ENCODE measurements at places on chromosomes 4 and X.
A peak's percentile ranks its signal among the peaks of the same experiment; 100 is the strongest.

- DNase-seq = no peak
Observed at GRCh38 chrX:1244164-1245076, 24.2 kb upstream of the CSF2RA start.

DNA sequence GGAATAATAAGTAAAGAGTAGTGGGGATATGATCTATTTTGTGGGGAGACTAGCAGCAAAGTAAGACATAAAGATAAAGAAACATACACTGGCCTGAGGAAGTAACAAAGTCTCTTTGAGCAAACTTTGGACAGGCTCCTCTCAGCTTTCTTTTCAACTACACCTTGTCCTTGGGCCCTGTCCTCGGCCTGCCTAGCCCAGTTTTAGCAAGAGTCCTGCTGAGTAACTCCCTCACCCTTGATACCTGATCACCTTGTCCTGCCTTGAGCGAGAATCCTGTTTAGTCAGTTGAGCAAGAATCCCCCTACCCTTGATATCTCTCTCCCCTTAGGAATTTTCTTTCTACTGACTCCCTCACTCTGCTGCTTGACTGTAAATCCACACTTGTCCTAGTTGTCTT is 11.5 kb downstream of the HNRNPH2 start:
- no peak for DNase-seq

DNA sequence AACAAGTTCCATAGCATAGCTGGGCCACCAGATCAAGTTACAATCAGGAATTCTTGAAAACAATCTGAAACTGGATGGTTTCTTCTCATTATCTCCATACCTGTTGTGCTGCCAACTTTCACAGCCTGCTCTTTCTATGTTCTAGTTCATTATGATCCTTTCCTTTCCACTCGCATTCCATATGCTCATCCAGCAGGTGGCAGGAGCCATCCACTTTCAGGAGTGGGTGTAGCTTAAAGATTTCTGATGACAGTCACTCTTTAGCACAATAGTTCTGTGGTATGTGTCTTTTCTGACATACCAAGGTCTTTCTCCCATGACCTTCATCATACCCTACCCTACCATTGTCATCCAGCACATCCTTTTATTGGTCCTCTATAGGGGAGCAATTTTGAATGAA is 46.4 kb downstream of the PAGE2 start:
- DNase-seq = peak; percentile 18

DNA sequence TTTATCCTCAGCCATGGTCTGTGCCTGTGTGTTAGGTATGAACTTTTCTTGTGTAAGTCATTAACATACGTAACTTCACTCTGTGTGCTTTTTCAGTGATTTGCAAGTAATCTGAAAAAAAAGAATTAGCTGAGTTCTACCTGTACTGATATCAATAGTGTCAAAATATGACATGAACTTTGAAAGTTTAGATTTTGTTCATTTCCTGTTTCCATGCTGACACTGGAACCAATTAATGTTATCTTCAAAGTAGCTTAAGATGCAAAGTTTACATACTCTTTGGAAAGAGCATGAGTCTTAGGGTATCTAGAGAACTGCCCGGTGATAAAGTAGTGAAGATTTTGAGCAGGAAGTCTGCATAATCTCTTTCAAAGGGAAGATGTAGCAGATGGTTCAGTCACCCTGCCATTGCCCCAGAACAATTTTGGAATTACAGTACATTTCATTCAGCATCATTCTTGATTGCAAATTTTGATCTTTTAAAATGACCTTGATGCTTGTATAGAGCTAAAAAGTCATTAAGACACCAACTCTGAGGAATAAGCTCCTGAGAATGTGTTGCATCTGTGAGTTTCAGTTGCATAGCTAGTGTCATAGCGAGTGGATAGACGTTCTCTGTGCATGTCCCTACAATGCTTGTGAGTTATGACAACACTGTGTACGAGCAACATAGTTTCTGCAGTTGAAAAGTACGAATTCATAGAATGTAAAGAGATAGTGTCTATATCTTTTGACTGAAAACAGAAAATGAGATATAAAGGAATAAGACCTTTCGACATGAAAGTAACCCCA is 130.5 kb downstream of the PTTG2 start:
- no peak for DNase-seq

- DNase-seq = no peak
Observed at GRCh38 chr4:150237110-150237872, 159.0 kb downstream of the DCLK2 start.

- DNase-seq = peak; percentile 33
Observed at GRCh38 chrX:57929373-57929772, 19.1 kb upstream of the ZXDA start.

- no peak for DNase-seq
Observed at GRCh38 chr4:102219129-102219528, 126.2 kb downstream of the SLC39A8 start.

- no peak for DNase-seq
Observed at GRCh38 chrX:104315555-104315954, 60.8 kb upstream of the ESX1 start.

DNA sequence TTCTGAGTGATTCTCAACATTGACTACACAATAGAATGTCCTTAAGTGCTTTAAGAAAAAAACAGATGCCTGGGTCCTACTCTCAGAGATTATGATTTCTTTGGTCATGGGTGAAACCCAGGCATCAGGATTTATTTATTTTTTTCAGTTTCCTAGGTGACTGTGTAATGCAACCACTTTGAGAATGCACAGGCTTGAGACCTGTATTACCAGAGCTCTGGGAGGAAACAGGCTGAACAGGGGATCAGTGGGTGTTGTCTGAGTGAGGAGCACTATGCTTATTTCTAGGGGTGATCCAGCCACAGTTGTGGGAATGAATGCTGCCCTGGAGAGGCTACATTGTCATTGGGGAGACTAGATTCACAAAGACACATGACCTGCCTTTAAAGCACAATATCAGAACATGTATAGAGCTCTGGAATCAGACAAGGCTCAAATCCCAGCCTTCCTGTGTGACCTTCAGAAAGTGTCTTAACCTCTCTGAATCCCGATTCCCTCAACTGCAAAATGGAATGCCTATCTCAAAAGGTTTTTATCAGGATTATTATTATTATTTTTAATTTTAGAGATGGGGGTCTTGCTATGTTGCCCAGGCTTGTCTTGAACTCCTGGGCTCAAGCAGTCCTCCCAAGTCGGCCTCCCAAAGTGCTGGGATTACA is 61.6 kb upstream of the PRPS1 start:
- DNase-seq = no peak

DNA sequence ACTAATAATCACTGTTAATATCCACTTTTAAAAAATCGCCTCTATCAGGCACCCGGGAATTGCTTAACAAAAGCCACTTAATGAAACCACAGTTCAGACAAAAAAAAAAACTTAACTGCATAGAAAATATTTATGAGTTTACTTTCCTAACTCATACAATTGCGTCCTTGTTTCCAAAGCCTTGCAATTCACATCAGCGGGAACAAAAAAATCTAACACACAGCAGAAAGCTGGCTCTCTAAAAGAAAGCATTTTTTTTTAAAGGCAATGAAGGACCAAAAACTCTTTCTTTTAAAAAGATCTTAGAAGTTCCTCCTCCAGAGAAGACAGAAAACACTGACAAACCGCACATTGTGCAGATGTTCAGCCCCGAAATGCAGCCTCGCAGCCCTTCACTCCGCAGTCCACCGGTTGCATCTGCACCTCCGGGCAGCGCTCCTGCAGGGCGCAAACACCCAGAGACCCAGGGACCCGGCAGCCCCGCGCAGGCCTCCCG is 812 bp downstream of the FAT1 start:
- DNase-seq = no peak

DNA sequence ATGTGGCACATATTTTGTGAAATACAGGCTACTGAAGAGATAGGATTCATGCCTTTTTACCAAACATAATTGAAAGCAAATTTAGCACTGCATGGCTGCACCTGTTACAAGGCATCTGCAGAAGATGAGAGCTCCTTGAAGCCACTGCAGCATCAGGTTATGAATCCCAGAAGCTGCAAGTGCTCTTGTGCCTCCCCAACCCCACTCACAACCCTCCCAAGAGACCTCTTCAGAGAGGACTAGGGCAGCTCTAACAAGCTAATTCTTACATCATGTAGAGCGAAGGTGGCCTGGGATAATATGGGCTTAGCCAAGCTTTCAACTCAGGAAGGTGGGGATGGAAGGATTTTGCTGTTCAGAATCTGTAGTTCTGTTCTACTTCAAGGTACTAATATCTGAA is 27.2 kb downstream of the MFAP3L start:
- no peak for DNase-seq

DNA sequence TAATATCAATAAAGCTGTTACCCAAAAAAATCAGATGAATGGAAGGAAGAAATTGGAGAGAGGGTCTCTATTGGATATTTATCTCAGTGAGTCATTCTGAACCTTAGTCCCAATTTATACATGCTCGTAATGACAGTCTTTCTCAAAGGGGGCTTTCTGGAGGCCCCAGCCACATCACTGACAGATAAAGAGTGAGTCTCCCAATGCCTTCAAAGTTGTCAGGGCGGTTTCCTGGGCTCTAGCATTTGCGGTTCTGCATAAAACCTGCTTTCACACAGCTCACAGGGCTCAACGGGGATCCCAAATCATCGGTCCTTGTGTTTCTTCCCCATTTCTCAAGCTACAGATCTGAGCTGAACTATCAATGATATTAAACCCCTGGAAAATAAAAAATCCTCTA is 17.3 kb downstream of the TCEANC start:
- DNase-seq = no peak

GRCh38 chr4:184448821-184449220 is 25.5 kb downstream of the IRF2 start:
- DNase-seq = no peak

DNA sequence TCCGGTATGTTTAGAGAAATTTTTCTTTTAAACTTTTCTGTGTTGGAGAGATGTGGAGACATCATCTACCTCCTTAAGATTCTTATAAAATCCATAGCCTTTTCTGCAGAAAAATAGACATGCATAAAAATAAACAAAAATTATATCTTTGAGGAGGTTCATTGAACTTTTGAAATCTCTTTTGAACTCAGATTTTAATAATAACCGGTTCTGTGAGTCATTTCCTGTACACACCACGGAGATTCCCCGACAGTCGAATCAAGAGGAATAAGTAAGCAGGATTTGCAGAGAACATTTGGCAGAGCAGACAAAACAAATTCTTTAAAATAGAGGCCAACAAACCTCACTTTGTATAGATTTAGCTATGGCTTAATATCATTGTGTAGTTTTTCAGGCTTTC is 918.7 kb upstream of the POU3F4 start:
- DNase-seq = no peak
